Left ventricle myocardium superior (tissue), 1 donor: ENCODE measurements at places on chromosomes 11 and 22. TPM values are rescaled to one million over a fixed set of nuclear protein-coding genes. Genes with fewer than 3 reads are reported as not detected.

Gene NFAM1
- 2.0 TPM for total RNA-seq

GRCh38 chr11:128581561-128582272 lies 5.6 kb downstream of the ETS1 start:
- DNase-seq: no peak

GRCh38 chr22:46596819-46597218 lies 23.4 kb upstream of the GRAMD4 start:
- DNase-seq: peak; percentile 34

- DNase-seq: no peak
Measured at GRCh38 chr11:134756811-134757540, 344.9 kb upstream of the B3GAT1 start.

GRCh38 chr11:61000426-61000825 lies 28.9 kb downstream of the CD6 start:
- no peak for DNase-seq

Gene TMEM191C
- 0.74 TPM for total RNA-seq

DNA sequence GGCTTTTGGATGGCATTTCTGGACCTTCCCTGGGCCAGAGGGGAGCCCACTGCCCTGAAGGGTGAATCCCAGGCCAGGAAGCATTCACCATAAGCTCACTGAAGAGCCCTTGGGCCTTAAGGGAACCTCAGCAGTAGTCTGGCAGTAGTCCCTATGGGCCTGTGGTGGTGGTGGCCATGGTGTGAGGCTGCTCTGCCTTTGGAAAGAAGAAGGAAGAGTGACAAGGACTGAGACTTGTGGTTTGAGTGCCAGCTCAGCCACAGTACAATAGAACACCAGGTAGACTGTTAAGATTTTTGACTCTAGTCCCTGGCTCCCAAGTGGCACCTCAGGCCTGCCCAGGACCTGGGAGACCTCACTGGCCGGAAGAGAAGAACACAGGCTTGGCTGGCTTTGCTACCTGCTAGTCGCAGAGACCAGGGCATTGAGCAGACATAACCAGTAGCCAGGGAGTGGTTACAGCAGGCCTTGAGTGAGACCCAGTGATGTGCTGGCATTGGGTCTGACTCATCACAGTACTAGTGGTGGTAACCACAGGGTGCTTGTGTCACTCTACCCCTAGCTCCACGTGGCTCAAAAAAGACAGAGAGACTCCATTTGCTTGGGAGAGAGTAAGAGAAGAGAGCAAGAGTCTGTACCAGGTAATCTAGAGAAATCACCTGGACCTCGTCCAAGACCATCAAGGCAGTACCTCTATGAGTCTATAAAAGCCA lies 259.8 kb upstream of the BLID start:
- no peak for DNase-seq
